ENCODE measurements at places on chromosomes 2 and 18. TPM values are rescaled to one million over a fixed set of nuclear protein-coding genes. Genes with fewer than 3 reads are reported as not detected.
A peak's percentile ranks its signal among the peaks of the same experiment; 100 is the strongest.

GRCh38 chr2:240898731-240899467, 2.9 kb upstream of the MAB21L4 start:
- DNase-seq, result no peak

DNA sequence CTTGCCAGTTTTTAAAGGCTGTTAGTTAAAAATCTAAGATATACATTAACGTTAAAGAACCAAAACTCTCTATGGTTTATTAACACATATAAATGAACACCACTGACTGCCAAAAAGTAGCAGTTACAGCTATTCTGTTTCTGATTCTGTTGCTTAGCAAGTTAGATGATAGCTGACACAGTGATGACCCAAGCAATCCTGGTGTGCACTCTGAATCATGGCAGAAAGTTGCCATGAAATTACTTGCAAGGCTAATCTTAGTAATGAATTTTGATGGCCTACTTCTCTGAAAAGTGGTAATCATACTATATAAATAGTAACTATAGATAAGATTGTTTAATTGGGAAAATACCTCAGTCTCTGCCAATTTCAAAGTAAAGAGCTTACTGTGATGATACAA, 57.7 kb downstream of the ROCK2 start:
- no peak for DNase-seq

DNA sequence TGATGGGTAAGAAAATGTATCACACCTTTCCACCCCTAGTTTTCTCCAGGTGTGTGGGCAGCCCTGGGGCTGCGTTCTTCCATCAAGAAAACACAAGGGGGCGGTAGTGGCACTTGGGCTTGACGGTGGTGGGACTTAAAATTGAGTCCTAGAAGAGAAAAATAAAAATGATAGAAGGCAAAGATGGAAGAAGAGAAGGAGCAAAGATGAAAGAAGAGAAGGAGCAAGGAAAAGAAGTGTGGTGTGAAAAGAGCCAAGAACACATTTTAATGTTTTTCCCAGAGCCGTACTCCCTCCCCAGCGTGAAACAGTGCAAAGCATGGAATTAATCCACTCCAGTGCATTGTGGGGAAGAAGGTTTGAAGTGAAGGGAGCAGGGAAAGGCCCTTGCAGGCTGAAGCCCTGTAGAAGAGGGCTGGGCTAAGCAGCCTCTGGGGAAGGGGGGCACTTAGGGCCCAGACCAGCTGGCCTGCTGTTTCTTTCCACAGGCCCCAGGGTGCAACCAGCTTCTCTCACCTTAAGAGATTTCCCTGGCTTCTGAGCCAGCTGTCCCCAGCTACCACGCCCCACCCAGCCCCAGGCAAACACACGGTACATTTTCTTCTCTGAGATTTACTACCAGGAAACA, 256.8 kb downstream of the RNF152 start:
- DNase-seq, result no peak

DNA sequence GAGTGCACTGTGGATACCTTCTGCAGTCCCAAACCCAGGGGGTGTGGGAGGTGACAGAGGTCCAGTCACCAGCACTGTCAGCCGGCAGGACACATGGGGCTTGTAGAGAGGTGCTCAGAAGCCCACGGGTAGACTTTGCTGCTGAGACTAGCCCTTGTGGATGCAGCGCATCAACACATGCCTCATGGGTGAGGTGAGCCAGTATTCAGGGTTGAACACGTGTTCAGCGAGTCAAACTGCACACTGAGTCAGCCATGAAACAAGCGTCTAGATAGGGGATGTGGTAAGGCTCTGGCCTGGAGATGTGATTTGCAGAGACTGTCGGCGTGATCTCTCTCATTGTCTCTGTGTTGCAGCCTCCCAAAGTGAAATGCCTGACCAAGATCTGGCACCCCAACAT, 35.8 kb upstream of the SCLY start:
- no peak for DNase-seq

DNA sequence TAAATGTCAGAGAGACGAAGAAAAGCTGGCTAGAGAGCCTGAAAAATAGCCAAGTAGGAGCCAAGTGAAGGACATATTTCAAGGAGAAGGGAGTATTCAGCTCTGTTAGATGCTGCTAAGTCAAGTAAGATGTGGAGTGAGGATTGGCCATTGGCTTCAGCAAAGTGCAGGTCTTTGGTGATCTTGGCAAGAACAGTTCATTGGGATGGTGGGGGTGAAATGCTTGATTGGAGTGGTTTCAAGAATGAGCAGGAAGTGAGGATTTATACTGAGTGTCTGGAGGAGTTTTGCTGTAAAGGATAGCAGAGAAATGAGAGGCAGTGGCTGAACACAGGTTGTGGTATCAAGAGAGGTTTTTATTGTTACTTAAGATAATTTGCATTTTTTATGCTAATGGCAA, 139.7 kb downstream of the PRPF40A start:
- DNase-seq, result no peak

DNA sequence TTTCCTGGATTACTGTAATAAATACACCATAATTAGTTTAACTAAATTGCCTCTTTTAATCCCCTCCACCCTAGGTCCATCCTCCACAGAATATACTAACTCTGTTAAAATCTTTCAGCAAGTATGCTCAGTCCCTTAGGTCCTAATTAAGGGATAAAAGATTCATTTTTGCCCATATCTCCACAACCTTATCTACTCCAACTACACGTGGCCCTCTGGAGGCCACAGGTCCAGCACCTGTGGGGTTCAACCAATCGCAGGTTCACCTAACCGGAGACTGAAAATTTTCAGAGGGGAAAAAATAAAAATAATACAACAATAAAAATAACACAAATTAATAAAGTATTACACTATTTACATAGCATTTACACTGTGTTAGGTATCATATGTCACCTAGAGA, 86.4 kb downstream of the MAP4K3 start:
- no peak for DNase-seq

DNA sequence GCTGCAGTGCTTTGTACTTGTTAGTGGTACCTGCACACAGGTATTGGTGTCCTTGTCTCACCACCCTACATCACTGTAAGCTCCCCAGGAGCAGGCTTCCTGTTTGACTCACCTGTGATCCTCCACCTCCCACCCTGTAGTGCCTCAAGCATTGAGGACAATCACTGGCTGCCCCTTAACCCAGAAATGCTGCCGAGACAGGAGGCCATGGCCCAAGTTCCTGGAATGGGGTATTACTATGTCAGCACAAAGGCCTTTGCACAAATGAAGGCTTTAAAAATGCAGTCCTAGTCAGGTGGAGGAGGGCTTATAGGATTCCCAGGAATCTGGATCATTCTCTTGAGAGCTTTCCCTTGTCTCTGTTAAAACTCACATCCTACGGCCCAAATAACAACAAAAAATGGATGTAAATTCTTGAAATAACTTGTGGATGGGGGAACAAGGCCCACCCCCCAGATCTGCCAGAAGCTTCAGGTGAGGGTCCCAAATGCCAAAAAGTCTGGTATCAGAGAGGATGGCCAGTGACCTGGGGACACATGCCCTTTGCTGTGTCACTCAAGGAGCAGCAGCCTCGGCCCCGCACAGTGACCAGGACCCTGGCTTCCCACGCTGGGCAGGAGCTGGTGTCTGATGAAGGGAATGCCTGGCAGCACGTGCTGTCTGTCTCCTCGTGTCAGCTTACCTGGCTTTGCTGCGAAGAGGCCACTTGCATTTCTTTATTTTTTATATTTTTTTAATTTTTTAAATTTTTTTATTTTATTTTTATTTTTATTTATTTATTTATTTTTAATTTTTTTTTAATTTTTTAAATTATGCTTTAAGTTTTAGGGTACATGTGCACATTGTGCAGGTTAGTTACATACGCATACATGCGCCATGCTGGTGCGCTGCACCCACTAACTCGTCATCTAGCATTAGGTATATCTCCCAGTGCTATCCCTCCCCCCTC, 3.7 kb upstream of the IL37 start:
- DNase-seq, result no peak

DNA sequence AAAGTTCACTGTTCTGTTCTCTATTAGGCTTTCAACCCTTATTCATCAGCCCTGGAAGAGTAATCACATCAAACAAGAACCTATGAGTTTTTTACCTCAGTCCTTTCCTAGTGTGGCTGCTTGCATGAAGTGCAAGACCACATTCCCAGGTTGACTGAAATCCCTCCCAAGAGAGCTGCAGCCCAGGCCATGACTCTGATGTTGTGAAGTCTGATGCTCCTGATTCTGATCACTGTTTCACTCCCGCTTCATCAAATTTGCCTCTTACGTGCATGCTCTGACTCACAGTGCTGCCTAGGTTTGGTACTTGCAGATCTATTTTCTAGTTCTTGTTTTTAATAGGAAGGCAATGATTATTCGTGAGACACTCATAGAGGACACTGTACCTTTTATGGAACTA, 58.2 kb upstream of the DSEL start:
- no peak for DNase-seq

DNA sequence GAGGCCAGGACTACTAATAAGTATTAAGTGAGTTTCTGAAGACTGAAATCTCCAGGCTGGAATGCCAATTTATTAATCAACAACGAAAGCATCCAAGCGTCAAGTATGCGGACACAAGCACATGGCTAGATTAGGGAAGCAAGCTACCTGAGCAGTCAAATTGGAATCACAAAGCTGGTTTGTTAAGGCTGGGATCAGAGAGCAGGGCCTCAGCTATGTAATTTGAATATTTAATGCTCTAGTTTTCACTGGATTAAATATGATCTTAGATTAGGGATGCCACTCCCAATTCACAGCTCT, 5.7 kb downstream of the CCL20 start:
- no peak for DNase-seq

DNA sequence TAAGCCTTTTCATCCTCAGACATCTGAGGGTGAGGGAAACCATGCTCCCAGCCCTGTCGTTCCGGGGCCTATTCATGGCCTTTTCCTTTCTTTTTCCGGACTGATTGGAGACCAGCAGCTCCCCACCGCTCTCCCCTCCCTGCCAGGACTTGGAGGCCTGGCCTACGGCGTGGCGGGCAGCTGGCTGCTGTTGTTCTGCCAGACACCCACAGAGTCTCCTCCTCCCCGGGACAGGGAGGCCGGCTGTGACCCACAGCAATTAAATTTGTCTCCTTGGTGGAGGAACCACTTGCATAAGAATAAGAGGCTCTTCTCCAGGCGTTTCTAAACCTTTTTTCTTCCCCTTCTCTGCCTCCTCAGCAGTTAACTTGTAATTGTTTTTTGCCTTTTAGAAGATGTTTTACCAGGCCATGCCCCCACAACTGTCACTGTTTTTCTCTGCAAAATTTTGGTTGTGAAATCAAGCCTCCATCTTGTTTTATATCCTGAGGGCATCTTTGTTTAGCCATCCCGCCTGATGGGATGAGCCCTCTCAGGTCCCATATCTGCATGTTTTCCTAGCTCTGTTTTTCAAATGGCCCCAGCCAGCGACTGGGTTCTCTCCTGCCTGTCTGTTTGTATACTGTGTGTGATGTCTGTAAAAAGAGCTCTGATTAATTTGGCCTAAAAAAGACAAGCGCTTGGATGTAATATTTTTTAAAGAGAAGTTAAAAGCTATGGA, 1060.0 kb upstream of the DDX18 start:
- peak; percentile 32 for DNase-seq

C1QL2 gene
- 0.20 TPM for total RNA-seq

FSIP2 gene
- total RNA-seq, result 4.1 TPM

SULT1C2 gene
- 2.9 TPM for total RNA-seq

SLC16A14 gene
- 26.7 TPM for total RNA-seq

FTCDNL1 gene
- total RNA-seq, result 6.1 TPM

PGAP1 gene
- total RNA-seq, result 23.0 TPM
